ENCODE measurements at places on chromosomes 2 and 18.

DNA sequence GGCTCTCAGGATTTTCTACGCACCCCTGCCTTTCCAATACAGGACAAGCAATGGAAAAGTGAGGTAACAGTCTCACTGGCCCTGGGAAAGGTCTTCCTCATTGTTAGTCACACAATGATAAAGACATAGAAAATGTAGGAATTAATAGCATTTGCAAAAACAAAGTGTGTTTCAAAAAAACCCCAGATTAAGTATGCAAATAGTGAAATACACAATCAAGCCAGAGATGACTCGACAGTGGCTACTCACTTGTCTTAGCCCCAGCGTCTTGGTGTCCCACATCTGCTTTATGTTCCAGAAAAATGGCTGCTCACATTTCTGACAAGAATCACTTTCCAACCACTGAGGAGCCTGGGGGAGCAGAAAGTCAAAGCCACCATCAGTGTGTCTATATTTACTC lies 47.0 kb upstream of the AP1S3 start:
- no peak for DNase-seq

GRCh38 chr2:171307560-171307959 lies 126.2 kb downstream of the METTL8 start:
- DNase-seq = no peak

DNA sequence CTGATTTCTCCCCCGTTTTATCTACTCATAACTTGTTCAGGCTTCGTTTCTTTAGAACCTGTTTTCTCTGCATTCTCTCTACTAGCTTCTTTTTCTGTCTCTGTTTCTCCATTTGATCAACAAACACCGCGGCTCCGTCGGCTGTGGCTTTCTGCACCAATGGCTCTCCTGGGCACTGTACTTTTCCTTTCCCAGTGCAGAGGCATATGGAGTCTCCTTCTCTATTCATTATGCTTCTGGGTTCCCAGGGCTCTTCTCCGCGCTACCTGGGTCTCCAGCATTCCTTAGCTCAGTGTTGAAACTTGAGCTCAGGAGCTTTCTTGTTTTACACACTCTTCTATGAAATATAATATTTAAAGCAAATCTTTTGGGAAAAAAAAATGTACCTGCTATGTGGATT lies 196.6 kb upstream of the SOX11 start:
- DNase-seq = no peak

DNA sequence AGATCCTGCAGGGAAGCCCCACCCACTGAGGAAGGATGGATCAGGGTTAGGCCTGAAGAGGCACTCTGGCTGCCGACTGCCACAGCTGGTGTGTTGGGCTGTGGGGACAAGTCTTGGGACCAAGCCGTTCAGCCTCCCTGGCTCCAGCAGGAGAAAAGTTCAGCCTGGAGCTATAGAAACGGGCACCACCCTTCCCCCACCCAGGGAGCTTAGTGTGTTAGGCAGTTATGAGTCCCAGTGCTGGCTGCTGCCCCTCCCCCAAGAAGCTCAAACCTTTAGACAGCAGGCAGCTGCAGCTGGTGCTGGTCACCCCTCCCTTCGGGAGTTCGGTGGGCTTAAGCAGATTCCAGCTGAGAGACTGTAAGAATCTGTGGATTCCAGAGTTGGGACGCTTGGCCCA lies 447.1 kb upstream of the HS6ST1 start:
- no peak for DNase-seq

GRCh38 chr2:173393186-173393585 lies 38.5 kb downstream of the CDCA7 start:
- no peak for DNase-seq

- no peak for DNase-seq
Measured at GRCh38 chr2:20592106-20593071, 58.5 kb downstream of the HS1BP3 start.

DNA sequence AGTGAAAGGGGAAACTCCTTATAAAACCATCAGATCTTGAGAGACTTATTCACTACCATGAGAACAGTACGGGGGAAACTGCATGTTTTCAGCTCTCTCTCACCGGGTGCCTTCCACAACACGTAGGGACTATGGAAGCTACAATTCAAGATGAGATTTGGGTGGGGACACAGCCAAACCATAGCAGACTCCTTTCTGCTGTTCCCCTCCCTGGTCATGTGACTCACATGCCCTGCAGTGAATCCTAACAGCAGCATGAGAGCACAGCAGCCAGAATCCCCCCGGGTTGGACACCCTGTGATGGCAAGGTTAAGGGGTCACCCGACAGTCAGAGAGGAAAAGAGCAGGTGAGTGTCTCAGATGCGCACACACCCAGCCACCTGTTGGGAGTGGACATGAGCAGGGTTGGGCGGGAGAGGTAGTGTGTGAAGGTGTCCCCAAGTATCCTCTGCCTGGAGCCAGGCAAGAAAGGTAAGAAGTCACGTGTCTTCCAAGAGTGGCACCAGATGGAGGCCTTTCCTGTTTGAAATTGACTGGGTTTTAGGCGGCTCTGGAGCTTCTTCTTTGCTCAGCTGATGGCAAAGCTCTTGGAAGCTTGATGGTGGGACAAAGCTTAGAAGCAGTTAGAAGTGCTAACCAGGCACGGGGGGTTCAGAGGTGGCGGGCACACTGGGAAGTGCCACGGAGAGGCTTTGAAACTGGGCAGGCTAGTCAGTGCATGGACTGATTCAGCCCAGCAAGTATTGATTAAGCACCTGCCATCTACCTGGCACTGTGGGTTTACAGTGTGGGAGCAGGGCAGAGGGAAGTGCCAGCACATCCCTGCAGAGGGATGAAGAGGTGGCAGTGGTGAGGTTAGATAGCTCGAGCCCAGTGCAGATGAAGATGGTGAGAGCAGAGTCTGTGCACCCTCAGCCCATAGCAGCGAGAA lies 68.7 kb downstream of the RHOB start:
- no peak for DNase-seq

GRCh38 chr2:188976545-188977268 lies 2.5 kb downstream of the COL3A1 start:
- no peak for DNase-seq

DNA sequence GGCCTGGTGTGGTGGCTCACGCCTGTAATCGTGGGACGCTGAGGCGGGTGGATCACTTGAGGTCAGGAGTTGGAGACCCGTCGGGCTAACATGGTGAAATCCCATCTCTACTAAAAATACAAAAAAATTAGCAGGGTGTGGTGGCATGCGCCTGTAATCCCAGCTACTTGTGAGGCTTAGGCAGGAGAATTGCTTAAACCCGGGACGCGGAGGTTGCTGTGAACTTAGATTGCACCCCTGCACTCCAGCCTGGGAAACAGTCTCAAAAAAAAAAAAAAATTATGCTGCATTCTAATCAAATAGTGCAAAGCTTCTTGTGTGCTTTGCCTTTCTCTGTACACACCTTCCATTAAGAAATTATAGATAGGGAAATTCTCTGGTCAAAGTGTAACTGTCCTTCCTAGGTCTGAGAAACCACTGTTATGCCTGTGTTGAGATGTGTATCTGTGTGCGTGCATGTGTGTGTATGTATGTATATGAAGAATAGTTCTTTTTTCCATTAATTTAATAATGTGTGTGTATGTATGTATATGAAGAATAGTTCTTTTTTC lies 2.5 kb downstream of the CD28 start:
- no peak for DNase-seq

DNA sequence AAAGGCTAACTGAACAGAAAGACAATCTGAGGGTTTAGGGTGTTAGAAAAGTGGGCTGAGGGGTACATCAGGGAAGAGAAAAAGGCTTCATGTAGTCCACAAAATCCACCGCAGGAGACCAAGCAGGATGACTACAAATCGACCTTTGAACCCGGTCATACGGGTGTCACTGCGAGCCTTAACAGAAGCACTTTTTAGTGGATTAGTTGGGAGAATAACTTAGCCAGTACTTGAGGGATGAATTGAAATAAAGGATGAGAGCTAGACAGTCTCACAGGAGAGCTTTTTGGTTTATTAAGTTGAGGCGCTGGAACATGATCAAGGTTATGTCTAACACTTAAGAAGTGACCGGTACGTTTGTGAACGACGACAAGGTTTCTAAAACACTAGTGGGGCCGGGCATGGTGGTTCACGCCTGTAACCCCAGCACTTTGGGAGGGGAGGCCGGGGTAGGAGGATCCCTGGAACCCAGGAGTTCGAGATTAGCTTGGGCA lies 217.7 kb downstream of the MCFD2 start:
- DNase-seq = no peak
